Activated CD4-positive, CD25-positive, alpha-beta regulatory T cell treated with anti-CD3 and anti-CD28 coated beads, Interleukin-2, amount 50 U/mL, for 16 hours (primary cell): ENCODE measurements at places on chromosomes 5 and 9.

GRCh38 chr5:36900283-36900682, 23.7 kb downstream of the NIPBL start:
- DNase-seq, result no peak

DNA sequence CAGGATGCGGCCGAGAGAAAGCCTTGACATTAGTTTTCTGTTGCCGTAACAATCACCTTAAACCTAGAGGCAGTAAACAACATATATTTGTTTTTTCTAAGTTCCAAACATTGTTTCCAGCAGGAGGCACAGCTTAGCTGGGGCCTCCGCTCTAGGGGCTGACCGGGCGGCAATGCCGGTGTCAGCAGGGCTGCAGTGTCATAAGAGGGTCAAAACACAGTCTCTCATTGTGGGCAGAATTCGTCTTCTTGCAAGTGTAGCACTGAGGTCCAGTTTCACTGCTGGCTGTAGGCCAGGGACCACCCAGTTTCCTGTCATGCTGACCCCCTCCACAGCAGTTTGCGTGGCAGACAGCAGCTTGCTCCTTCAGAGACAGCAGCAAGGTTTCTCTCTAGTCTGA, 186.2 kb downstream of the PJA2 start:
- no peak for DNase-seq

GRCh38 chr5:149796030-149796429, 65.9 kb downstream of the PPARGC1B start:
- DNase-seq, result no peak

GRCh38 chr5:62328772-62329491, 22.9 kb downstream of the KIF2A start:
- DNase-seq, result no peak

DNA sequence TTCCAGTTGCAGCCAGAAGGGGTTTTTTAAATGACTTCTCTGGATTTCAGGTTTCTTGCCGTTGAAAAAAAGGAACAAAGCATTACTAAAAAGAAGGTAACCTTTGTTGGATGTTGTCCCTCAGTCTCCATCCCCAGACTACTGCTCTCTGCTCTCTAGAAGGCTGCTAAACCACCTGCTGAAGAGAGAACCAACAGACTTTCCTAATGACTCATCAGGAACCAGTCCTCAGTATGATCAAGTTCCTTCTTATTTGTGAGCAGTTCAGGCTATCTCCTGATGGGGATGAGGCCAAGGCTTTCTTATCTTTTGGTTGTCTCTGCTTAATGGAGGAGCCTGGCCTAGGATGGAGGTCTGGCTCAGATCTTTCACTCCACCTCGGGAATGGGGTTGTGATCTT, 4.1 kb downstream of the KIF4B start:
- no peak for DNase-seq

DNA sequence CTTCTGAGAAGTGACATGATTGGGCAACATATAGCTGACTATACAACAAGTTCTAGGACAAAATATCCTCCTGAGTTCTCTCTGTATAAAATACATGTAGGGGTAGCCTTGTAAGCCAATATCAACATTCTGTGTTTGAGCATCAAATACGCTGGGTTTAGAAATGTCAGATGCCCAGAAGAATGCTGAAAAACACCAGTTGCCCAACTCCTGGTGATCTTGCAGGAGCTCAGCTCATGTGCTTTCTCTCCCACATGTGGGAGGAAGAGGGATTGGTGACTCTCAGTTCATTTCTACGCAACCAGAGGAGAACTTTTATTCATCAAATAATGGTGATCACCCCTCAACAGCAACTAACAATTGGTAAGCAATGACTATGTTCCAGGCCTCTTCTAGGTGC, 810.9 kb upstream of the ACO1 start:
- DNase-seq, result no peak

GRCh38 chr5:11898-12297, 80.1 kb upstream of the PLEKHG4B start:
- no peak for DNase-seq

GRCh38 chr9:102405218-102405867, 589.8 kb upstream of the CYLC2 start:
- DNase-seq, result no peak

GRCh38 chr9:107685376-107685775, 195.8 kb upstream of the KLF4 start:
- DNase-seq, result no peak

DNA sequence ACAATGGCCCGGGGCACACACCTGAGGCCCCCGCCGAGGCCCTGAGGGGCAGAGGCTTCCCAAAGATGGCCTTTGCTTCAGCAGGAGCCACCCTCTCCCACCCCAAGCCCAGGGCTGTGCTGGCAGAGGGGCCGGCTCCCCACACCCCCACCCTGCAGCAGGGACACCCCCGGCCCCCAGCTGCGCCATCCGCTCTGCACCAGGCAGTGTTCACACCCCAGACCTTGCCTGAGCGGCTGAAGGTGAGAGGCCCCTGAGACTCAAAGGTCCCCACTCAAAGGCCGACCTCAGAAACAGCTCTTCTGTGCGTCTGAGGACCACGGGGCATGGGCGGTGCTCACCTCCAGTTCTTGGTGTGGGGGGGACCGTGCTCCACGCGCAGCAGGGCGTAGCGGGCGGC, 37.6 kb downstream of the SLC12A7 start:
- no peak for DNase-seq

GRCh38 chr9:83287021-83287420, 224.1 kb upstream of the RASEF start:
- no peak for DNase-seq

DNA sequence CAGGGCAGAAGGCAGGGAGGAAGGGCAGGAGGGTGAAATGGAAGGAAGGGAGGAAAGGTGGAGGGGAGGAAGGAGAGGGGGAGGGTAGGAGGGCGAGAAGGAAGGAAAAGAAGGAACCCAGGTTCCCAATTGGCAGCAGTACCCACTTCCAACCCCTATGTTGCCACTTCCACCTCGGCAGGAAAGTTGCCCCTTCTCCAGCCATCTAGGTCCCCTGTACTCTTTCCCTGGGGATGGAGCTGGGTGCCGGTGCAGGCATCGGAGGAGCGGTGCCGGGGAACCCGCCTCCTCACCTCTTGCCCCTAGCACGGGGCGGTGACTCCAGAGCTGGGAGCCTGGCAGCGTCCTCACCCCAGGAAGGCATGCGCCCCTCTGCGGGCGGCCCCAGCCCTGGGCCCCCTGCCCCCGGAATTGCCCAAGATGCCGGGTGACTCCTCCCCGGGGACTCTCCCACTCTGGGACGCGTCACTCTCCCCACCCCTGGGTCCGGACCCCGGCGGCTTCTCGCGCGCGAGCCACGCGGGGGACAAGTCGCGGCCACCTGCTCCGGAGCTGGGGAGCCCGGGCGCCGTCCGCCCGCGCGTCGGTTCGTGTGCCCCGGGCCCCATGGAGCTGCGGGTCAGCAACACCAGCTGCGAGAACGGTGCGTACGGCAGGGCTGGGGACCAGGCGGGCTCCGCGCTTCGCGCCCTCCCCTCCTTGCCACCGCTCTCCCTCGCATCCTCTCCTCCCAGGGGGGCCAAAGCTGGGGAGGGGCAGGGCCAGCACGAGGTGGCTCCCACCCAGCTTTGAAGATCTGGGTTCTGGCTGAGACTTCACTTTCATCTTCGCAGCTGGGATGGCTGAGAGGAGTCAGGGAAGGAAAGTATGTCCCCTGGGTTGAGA, at the start of gene NIPAL4:
Gene NIPAL4 (plus strand): TSS at position 499 of the 885 bp plus-strand sequence. CDS start 108 bp downstream, at position 607.
- no peak for DNase-seq

DNA sequence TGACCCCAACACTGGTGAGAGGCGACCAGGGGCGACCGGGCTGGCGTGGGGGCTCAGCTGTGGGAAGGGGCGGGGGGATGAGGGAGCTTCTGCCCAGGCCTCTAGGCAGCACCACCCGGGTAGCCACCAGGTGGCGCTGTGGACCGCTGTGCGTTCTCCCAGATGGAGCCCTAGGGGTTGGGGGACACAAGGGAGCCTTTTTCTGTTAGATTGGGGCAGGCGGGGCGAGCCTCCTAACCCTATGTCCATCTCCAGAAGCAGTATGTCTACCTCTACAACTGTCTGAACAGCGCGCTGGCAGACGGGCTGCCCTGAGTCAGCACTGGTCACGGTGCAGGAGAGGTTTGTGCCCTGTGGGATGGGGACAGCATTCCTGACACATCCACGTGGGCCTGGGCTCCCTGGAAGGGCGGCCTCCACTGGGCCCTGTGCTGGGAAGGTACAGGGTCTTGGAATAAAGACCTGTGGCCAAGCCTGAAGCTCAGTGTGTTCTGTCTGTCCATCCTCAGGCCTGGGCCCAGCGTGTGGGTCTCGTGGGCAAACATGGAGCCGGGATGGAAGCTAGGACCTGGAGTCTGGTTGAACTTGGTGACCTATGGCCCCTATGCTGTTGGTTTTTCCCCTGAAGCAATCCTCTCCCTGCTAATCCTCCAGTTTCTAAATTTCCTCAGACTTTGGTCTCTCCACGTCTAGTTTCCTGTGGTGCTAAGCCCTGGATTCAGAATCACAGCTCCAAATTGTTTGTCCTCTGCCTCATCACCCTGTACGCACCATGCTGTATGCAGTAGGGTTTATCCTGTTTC, 23.1 kb upstream of the SPTLC1 start:
- DNase-seq, result peak; percentile 61

DNA sequence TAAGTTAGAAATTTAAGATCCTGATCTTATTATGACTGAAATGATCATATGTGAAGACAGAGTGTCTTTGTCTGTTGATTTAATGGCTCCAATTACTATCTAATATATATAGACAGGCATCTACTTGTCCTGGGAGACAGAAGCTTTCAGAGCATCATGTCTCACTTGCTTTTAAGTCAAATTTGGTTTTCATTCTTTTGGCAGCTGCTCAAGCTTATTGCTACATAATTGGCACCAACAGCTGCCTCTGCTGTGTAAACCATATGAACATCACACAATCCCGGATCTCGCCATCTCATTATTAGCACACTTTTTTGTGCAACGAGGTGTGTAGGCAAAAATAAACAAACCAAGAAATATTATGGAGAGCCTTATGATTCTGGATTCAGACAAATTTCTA, 1717.9 kb downstream of the EFNA5 start:
- DNase-seq, result no peak

DNA sequence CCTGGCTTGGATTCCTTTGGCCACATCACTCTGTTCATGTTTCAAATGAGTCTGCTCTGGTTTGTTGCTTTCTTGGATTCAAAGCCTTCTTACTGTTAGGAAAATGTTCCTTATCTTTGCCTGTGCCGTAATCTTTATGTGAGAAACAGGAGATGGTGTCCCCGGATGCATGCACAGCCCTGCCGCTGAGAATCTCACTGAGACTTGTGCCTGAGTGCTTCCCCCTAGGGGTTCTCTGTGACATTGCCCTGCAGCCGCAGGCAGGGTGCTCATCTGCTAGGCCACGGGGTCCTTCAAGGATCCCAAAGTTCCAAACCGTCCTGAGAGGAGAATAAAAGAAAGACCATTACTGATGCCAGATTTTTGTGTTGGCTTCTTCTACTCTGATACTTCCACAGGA, 81.4 kb upstream of the ANKRD55 start:
- DNase-seq, result no peak

GRCh38 chr5:76689321-76690036, 26.4 kb upstream of the F2R start:
- DNase-seq, result no peak

DNA sequence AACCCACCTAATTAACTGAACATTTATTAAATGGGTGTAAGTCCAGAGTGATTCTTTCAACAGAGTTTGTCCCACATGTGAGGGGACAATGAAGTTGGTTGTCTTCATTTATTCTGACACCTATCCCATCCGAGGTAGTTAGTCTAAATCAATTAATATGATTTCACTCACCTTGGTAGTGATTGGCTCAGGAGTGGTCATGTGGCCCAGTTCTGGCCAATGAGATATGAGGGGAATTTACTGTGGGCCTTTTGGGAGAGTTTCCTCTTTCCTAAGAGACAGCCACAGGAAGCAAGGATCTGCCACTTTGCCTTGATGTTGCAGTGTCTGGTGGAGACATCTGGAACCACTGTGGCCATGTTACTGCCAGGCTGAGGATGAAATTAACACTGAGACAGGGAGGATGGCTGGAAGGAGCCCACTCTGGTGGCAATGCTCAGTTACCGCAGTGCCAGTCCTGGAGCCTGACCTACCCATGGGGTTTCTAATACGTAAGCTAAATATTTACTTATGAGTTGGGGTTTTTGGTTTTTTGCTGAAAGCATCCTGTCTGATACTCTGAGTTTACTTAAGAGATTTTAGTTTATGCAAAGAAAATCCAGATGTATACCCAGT, 118.6 kb downstream of the FGF18 start:
- no peak for DNase-seq

DNA sequence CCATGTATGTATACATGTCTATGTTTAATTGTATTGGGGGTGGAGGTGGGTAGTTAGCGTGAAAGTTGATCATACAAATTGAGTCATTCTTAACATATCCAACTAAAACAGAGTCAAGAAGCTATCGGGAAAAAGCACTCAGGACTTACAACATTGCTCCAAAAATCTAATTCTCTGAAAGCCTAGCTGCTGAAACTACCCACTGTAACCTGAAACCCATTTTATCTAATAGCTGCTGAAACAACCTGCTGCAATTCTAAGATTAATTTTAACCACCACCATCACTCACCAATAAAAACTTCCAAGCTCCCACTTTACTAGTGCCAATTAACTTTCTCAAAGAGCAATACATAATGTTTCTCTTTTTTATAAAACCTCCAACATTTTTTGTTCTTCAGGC, 32.2 kb downstream of the KCNV2 start:
- DNase-seq, result no peak

DNA sequence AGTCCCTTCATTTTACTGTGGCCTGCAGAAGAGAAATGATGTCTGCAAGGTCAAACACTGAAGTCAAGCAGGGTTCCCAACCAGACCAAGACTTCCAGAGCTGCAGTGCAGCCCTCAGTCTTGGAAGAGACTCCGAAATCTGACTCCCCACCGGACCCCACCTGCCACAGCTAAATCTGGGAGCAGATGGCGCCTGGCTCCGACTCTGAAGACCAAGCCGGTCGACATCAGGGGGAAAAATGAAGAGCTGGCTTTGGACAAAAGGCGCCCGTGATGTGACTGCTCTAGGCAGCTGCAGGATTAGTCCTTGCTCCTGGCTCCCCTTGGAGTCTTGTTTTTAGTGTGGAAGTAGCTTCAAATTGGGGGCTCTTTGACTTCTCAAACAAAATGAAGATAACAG, 72.4 kb upstream of the ZNF622 start:
- no peak for DNase-seq

DNA sequence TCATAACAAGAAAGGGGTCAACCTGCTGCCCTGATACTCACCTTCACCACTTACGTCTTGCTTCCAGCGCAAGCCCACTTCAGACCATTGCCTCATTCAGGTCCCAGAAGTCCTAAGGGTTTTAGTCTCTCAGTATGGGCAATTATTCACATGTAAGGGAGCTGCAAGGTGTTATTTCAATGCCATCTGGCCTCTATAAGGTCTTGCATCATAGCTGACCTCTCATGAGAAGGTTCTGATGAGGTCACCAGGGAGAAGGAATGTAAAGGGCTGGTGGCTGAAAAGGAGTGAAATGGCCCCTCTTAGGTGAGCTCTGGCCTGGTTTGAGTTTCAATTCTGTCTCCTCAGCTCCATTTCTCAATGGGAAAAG, 1.5 kb upstream of the MARCHF3 start:
- DNase-seq, result no peak
